ENCODE measurements at places on chromosomes 16 and 17. TPM values are rescaled to one million over a fixed set of nuclear protein-coding genes. Genes with fewer than 3 reads are reported as not detected.

GRCh38 chr17:4833941-4834680 is 971 bp downstream of the MINK1 start:
- no peak for DNase-seq

- DNase-seq, result no peak
These were observed 9.9 kb downstream of the C16orf86 start for GRCh38 chr16:67676516-67676915.

TCAP gene
- total RNA-seq, result 0.73 TPM

- DNase-seq, result peak; percentile 93
These were observed at the start of gene RNPS1 for GRCh38 chr16:2267913-2268666. TSS of gene RNPS1 (minus strand) at chr16:2268126. CDS start at chr16:2264643, 3,483 bp downstream.

Measured in breast epithelium (tissue), 4 donors.